ENCODE measurements at places on chromosomes 16 and 17.

DNA sequence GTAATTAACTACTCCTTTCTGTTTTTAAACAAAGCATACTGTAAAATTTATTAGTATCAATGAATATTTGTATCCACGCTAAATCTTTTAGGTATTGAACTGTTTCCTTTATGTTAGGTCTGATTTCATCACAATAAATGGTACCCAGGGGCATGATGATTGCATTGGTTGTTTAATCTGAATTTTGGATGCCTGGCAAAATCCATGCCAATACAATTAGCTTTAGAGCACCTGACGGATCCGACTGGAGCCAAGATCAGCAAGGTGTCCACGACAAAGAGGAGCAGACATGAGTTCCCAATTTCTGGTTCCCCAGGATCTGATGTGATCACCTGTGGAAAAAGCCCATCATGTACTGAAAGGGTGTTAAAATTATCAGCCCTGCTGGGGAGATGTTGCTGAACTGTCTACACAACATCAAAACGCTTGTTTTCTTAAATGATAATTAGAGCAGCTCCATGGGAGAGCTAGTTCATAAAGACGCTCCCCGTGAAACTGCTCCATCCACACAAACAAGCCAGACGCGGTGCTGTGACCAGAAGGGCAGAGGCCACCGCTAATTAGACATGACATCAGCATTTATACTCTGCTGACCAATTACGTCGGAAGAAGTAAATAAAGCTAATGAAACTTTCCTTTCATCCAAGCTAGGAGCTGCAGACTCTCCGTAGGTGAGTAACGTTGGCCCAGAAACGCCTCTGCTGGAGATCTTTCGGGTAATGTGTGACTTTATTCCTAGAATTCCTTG is 151.7 kb downstream of the CPPED1 start:
- DNase-seq = peak; percentile 19

DNA sequence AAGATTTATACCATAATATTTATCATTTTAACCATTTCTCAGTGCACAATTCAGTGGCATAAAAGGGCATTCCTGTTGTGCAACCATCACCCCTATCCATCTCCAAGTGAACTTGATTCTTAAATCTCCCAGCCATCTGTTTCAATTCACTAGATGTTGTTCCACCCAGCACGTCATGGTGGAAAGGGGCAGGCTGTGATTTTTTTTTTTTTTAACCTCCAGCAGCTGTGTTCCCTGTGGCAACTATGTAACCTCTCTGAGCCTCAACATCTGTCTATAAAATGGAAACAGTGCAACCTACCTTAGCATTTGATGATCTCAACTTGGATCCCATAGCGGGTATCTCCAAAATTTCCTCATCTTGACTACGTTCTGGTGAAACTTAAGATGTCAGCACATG is 604.5 kb downstream of the WWOX start:
- no peak for DNase-seq

DNA sequence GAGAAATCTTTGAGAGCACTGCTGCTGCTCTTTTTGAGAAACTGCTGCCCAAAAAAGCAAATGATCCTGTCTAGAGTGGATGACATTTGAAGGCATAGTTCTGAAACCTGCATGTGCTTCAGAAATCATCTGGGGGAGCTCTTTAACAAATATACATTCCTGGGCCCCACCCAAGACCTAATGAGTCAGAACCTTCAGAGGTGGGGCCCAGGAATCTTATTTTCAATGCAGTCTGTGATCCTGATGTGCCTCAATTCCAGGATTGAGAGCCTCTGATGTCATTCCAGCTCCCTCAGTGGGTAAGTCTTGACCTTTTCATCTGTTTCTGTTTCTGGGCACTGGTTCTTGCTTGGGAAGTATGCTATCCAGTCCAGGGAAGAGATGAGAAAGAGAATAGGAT is 42.3 kb downstream of the HNF1B start:
- no peak for DNase-seq

GRCh38 chr17:59830007-59830630 is 62.6 kb downstream of the TUBD1 start:
- DNase-seq = peak; percentile 46

DNA sequence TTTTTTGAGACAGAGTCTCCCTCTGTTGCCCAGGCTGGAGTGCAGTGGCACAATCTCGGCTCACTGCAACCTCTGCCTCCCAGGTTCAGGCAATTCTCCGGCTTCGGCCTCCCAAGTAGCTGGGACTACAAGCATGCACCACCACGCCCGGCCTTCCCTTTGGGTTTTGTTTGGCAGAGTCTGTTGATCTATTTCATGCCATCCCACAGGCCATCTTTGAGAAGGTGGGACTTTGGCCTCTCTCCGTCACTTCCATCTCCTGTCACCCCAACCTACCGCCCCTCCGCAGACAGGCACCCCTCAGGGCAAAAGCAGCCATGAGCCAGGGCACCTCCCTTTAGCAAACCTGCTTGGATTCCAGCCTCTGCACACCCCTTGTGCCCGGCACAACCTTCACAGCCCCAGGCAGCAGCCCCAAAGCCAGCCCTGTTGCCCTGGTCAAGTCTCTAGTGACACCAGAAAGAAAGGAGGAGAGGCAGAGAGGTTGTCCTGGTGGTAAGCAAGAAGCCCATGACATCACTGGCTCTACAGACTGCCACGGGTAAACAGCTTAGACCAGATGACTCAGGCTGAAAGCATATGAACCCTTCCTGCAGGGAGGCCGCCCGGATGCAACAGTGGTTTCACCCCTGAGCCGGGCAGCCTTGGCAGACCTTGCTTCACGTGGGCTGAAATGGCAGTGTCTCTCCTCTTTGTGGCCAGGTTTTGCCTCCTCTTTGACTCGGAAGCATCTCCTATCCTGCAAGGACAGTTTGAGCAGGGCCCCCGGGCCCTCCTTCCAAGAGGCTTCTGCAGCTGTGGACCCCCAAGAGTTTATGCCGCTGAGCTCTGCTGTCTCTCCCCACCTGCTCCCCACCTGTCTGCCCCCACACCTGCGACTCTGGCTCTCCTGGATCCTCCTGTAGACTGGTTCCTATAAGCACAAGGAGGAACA is 8.1 kb upstream of the TIMP2 start:
- DNase-seq = no peak

DNA sequence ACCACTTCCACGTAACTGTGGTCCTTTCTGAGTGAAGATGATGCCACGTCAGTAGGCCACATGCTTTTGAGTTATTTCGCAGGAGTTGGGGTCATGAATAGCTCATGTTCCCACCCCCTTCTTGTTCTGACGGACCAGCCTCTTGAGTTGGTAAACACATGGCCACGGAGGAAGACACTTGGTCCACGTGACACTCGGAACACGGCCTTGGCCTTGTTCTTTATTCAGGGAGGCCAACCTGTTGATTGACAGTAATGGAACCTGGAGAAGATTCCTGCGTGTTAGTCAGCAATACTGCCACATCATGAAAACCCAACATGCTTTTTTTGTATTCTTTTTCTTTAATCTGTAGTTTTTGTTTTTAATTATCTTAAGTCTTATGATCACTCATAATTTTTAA is 56.3 kb downstream of the SEC14L1 start:
- DNase-seq = no peak

- DNase-seq = no peak
Observed at GRCh38 chr16:58451265-58451689, 48.7 kb upstream of the NDRG4 start.
